ENCODE measurements at places on chromosomes 11 and 22.
A peak's percentile ranks its signal among the peaks of the same experiment; 100 is the strongest.

- DNase-seq: no peak
Observed at GRCh38 chr22:44108806-44109385, 71.8 kb upstream of the PARVG start.

- DNase-seq: no peak
Observed at GRCh38 chr11:62999649-63000048, 14.9 kb upstream of the SLC22A6 start.

DNA sequence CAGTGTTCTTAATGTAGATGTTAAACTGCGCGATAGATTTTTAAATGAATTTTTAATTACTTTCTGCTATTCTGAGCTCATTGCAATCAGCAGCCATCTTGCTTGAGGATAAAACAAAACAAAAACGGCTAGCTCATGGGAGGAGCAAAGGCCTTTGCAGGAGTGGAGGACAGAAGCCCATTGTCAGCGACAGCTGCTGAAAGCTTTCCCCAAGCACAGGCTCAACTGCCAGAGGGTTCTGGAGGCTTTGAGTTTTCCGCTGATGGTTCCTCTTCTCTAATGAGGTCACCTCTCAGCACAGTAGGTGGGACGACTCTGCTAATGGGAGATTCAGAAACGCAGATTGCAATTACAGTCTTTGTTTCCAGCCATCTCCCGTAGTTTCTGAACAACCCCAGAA is 167.1 kb upstream of the TTC12 start:
- no peak for DNase-seq

DNA sequence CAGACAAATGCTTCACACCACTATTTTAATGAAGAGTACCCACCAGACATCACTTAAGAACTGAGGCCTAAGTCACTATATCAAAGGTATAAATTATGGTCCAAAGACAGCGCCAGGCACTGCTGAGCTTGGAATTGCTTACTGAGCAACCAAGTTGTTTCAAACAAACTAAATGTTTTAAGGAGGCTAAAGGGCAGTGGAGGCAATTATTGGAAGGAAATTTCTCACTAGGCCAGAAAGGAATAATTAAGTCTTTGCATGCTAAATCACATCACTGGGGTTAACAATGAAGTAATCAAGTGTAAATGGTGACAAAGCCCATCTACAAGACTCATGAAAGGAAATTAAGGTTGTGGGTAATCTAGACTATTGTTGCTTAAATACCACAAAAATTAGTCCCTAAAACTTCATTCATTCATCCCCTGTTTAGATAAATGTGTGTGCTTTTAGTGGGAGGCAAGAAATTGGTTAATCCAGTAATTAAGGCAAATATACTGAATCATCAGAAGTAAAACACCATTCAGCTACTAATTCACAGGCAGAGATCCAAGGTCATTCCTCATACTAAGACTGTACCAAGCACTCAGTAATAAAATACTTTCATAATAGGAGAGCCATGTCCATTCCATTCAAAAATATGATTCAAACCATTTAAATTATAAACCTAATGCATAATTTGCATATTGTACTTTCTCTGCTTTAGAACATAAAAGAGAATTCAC is 21.2 kb downstream of the LGR4 start:
- DNase-seq: no peak

DNA sequence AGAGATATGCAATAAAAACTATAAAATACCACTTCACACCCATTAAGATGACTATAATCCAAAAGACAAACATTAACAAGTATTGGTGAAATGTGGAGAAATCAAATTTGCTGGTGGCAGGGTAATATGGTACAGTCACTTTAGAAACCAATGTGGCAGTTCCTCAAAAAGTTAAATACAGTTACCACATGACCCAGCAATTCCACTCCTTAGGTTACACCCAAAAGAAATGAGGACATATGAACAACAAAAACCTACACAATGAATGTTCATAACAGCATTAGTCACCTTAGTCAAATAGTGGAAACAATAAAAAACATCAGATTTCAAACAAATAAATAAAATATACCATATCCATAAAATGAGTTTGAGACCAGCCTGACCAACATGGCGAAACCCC is 52.6 kb downstream of the RDX start:
- no peak for DNase-seq

DNA sequence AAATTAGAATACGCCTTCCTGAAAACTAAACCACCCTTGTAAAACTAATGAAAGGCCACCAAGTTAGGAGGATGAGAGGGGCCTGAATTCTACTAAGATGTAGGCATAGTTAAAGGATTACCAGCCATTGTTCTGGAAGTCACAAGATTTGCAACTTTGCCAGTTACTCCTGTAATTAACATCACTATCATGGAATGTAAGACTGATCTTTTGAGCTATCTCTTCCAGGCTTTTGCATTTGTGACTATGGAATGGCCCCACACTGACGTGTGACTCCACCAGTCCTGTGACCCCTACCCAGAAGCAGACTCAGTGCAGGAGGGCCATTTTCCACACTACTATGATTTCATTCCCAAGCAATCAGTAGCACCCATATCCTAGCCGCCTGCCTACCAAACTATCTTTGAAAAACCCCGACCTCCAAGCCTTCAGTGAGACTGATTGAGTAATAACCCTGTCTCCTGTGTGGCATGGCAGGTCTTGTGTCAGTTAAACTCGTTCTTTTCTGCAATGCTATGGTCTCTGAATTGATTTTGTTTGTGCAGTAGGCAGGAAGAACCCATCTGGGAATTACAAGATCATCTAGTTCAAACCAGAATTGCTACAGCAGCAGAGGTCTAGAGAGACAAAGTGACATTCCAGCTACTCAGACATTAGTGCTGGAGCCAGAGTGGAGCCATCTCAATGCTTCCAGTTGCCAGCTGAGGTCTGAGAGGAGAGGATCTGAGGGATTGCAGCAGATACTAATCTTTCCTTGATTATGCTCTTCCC is 1.9 kb upstream of the CTSF start:
- no peak for DNase-seq

GRCh38 chr11:85863855-85864254 is 8.7 kb downstream of the CCDC83 start:
- no peak for DNase-seq

DNA sequence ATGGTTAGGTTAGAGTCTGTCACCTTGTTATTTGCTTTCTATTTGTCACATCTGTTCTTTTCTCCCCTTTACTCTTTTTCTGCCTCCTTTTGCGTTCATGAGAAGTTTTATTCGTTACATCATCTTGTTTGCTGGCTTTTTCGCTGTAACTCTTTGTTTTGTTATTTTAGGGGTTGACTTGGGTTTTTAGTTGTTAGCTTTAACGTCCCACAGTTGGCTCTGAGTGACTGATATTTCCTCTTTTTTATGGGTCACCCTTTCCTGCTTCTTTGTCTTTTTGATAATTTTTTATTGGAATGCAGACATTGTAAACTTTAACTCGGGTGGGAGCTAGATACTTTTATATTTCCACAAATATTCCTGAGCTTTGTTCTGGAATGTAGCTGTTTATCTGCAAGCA is 13.3 kb upstream of the TNNT3 start:
- DNase-seq: no peak

- DNase-seq: no peak
Observed at GRCh38 chr11:131373756-131374155, 3.3 kb downstream of the NTM start.

GRCh38 chr11:46826310-46827044 is 19.6 kb downstream of the CKAP5 start:
- peak; percentile 49 for DNase-seq

All from stimulated activated CD4-positive, alpha-beta T cell treated with anti-CD3 and anti-CD28 coated beads, TNF-alpha, amount 100 ng/mL, for 24 hours (primary cell).